GM04503 (cell line): ENCODE measurements at places on chromosomes 5 and 9.

DNA sequence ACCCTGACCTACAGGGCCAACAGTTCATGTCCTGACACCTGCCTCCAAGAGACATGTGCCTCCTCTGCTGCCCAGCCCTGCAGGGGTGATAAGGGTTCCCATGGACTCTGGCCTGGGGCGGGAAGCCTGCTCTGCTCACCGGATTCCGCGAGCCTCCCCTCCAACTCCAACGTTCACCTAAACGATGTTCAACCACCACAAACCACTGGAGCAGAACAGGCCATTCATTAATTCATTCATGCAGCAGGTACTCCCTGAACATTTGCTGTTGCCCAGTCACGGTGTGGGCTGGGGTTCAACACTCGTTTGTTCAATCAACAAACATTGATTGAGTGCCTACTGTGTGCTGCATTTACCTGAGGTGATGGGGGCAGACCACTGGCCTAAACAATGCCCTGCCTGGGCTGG lies 3.3 kb upstream of the UAP1L1 start:
- no peak for DNase-seq

GRCh38 chr5:57524348-57525060 lies 41.9 kb upstream of the ACTBL2 start:
- no peak for DNase-seq

GRCh38 chr5:142674531-142675469 lies 11.1 kb downstream of the FGF1 start:
- DNase-seq, result no peak

DNA sequence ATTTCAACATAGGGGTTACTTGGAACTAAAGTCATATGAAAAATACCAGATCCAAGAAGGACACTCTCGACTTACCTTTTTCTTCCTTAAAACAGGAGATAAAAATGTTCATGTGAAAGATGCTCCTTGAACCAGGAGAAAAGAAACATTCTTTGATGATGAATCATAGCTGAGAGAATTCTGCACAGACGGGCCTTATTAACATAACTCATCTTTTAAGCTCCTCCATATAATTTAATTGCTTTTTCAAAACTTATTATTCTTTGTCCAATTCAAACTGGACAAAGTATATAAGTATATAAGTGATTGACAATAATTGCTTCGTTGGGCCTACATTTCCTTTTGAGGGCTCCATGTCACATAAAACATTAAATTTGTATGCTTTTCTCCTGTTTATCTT lies 945.2 kb upstream of the C9orf72 start:
- no peak for DNase-seq

- no peak for DNase-seq
Measured at GRCh38 chr5:172802567-172803176, 31.4 kb upstream of the ERGIC1 start.

- peak; percentile 2 for DNase-seq
Measured at GRCh38 chr5:32961059-32961415, 249.9 kb downstream of the NPR3 start.

GRCh38 chr9:5499157-5499556 lies 11.2 kb upstream of the PDCD1LG2 start:
- no peak for DNase-seq

DNA sequence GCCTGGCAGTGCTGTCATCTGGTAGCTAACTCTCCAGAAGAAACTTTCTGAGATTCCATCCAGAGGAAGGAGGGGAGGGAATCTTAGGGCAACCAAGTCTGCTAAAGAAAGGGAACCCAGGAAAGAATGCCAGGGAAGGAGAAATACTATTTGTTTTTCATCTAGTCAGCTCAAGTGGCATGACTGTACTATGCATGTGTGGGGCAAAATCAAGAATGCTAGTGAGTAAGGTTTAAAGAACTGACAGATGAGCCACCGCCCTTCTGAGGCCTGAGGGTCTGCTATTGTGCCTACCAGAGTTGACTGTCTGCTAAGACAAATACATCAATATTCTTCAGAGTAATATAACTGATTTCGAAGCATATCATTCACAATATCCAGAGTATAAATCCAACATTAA lies 204.2 kb downstream of the SLC12A2 start:
- no peak for DNase-seq

DNA sequence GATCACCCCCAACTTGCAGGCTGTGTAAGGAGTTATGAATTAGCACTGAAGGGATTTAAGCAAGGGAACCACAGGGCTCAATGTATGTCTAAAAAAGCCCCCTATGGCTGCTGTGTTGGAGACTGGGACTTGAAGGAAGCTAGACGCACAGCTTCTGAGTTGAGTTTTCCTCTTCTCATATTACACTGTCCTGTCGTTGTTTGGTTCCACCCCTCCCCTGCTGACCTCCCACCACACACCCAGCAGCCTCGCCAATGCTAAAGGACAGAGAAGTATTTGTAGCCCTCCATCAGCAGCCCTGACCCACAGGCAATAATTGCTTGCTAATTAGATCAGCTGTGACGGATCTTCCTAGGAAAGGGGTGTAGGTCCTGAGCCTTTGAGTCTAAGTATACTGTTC lies 15.1 kb upstream of the CARTPT start:
- DNase-seq, result no peak

DNA sequence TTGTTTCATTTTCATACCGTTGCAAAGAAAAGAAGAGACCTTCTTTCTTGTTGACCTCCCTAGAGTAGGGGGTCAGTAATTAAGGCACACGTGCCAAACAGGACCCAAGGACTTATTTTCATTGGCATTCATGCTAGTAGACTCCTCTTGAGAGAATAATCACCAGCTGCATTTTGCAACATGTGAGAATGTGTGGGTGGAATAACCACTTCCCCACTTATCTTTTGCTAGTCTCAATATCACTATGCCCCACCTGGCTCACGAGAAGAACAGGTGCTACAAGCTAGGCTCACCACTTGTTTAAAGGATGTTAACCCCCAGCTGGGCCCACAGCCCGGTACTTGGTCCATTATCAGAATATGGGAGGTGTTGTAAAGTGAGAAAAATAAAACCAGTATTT lies 460.7 kb upstream of the MEF2C start:
- DNase-seq, result no peak

DNA sequence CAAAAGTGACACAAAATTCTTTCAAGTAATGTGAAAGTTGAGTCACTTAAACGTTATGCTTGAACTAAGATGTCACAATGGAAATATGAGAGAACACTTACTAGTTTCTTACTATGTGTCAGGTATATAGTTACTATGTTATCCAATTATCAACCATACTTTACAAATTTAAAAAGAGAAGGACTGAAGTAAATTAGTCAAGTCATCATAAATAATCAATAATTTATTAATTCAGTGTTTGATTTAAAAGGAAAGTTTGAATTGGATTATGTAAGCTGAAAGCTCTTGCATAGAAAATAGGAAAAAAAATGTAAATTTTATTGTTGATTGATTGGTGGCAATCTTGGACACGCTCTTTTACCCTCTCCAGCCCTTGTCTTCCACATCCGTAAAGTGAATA lies 76.3 kb downstream of the GABRA1 start:
- DNase-seq, result no peak

DNA sequence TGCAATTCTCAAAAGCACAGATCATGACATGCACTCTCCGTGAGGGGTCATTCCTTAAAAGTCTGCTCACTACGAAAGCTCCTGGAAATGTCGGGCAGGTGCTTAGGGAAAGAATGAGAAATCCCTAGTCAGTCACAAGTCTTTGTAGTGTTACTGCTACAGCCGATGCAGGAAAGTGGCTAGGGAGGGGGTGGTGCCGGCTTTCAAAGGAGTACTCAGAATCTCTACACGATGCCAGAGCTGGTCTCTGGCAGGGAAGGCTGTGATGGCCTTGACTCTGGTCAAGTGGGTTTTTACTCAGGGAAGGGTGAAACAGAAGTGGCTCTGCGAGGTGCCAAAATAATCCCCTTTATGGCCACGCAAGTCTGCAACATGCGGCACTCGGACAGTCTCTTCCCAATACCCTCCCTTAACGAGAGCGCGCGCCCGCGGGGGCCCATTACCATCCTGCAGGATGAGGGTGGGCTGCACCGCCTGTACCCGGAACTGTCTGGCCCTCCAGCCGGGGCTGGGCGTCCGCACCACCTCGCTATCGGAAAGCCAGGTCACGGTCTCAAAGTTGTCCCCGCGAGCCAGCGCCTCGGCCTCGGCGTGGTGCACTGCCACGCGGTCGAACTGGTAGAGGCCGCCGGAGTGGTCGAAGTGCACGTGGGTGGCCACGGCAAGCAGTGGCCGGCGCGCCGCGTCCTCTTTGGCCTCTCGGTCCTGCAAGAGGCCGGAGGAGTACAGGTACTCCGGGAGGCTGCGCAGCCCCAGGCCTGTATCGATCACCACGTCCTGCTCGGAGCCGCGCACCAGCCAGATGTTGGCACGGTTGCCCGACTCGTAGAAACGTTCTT lies 956 bp downstream of the MBLAC2 start:
- DNase-seq, result no peak
